NCI-H524 treated with DMSO at 0.1 percent for 48 hours (cell line): ENCODE measurements at places on chromosomes 4 and X.

DNA sequence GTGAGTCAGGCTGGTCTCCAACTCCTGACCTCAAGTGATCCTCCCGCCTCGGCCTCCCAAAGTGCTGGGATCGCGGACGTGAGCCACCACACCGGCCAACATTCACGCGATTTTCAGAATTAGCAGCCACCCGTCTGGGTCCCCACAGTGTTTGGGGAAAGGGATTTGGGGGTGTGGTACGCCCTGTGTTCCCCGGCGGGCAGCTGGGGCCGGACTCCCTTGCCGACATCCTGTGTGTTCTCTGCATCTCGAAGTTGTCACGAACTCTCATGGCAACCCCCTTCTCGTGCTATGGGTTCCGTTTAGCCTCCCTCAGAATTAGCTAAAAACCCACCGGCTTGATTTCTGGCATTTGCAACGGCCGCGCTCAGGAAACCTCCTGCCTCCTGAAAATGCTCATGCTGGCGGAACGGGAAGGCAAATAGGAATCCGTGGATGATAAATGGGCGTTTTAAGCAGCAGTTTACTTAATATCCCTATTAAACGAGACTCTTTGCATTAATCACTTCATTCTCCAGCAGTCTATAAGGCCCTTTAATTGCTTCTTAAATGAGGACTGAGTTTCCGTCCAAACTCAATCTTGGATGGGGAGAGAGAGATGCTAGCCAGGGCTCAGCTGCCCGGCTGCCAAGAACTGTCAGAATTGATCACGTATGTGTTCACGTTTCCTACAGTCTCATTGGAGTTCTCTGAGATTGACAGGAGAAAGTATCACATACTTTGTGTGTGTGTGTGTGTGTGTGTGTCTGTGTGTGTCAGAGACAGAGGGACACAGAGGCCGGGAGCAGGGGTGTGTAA is 78.9 kb upstream of the PPP2R3B start:
- no peak for DNase-seq

- no peak for DNase-seq
Measured at GRCh38 chr4:823176-823760, 2.7 kb downstream of the CPLX1 start.

DNA sequence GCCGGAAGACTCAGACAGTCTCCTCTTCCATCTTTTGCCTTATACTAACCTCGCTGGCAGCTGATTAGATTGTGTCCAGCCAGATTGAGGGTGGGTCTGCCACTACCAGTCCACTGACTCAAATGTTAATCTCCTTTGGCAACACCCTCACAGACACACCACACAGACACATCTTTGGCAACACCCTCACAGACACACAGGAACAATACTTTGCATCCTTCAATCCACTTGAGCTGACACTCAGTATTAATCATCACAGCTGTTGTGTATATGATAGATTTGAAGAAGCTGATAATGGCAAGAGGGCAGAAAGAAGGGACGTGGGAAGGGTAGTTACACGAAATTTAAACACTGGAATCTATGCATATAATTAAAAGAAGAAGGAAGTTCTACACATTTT is 139.5 kb downstream of the ANKRD50 start:
- peak; percentile 73 for DNase-seq

DNA sequence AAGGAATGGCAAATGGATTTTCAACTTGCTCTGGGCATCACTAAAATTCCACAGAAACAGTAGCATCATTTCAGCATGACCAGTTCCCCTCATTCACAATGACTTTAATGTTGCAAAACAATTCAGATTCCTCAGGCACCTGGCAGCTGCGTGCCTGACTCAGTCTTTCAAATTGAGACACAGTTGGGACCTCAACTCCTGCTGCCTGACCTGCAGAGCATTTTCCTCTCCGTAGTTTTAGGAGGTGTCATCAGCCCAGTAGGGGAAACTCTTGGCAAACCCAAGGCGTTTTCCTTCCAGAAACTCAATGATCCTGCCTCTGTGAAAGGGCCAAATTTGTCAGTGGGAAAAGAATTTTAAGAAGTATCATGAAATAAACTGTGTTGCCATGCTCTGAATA is 388.9 kb downstream of the SPRY1 start:
- no peak for DNase-seq
